Mesendoderm (in vitro differentiated cells): ENCODE measurements at places on chromosomes 11 and 22.

DNA sequence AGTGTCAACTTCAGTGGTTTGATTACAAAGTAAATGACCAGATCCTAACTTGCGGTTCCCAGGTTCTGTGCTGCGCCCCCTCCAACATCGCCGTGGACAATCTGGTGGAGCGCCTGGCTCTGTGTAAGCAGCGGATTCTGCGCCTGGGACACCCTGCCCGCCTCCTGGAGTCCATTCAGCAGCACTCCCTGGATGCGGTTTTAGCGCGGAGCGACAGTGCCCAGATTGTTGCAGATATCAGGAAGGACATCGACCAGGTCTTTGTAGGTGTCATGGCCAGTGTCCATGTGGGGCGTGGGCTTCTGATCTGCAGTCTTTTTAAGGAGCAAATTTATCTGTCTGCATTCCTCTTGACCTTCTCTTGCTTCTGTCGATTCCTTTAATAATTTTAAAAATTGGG is 11.1 kb downstream of the IGHMBP2 start:
- no peak for DNase-seq

DNA sequence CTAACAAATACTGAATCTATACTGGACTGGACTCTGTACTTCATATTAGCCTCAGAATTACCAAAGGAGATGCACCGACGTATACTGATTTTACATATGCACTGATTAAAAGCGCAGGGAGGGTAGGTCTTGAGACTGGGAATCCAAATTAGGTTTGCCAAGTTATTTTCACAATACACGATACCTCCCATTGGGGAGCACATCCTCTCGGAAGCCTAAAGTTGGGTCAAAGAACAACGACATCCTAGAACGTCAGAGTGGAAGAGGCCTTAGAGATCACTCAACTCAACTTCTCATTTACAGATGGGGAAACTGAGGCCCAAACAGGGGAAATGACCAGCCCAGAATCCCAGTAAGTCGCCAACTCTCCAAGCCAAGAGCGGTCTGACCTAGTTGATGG is 626 bp downstream of the DNAL4 start:
- DNase-seq: peak; percentile 30

- no peak for DNase-seq
Measured at GRCh38 chr11:44307340-44308099, 2.4 kb downstream of the ALX4 start.

DNA sequence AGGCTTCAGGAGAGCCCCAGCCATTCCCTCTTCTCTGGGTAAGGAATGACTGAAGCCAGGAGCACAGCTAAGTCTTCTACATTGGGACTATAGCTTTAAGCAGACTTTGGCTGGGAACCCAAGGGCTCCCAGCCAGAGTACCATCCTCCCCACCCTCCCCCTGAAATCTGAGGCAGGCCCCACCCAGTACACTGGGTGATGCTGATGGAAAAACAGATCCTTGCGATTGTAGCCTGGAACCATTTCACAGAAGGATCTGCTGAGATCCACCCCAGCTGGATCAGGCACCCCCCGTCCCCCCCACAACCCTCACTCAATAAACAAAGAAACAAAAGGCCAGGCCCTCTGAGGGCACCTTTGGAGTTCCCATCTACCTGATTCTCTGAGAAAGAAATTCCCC is 39.8 kb downstream of the IL18BP start:
- DNase-seq: no peak

DNA sequence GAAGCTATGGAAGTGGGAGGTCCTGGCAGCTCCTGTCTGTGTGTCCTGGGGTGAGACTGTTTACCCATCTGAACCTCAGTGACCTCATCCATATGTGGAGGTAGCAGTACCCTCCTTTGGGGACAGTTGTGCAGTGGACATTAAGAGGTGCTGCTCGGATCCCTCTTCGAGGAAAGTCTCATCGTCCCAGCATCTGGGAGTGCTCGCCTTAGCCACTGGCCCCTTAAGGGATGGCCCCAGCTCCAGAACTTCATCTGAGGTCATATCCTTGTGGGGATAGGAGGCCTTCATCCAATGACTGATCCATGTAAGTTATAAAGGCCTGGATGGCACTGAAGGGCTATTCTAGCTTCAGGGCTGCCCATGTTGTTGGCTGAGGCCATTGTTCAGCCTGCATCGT is 538.1 kb downstream of the MIAT start:
- DNase-seq: no peak

- DNase-seq: no peak
Measured at GRCh38 chr11:794013-794765, 3.9 kb downstream of the SLC25A22 start.
